ENCODE measurements at places on chromosomes 16 and 17.
A peak's percentile ranks its signal among the peaks of the same experiment; 100 is the strongest.

- DNase-seq, result no peak
Observed at GRCh38 chr16:69411064-69411985, 13.1 kb upstream of the CYB5B start.

- DNase-seq, result no peak
Observed at GRCh38 chr16:81094771-81095251, 1.4 kb downstream of the GCSH start.

GRCh38 chr16:14015948-14016347, 55.2 kb upstream of the MRTFB start:
- no peak for DNase-seq

- DNase-seq, result no peak
Observed at GRCh38 chr16:11619327-11619851, 32.7 kb upstream of the LITAF start.

- no peak for DNase-seq
Observed at GRCh38 chr16:1153480-1154160, 714 bp downstream of the CACNA1H start.

DNA sequence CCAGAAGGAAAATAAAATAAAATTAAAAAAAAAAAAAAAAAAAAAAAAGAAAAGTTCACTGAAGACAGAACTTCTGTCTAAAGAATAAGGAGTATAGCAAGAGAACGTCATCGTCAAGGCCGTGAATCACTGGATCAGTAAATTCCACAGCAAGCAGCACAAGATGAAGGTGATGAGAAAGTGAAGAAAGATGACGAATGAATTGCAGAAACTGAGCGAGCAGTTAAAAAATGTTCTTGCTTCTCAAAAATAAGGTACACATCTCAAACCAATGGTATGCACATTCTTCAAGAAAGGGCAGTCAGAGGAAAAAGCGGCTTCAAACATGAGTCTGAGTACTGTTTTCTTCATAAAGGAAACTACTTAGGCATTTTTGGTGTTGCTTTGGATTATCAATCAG, 104.7 kb downstream of the SMG6 start:
- DNase-seq, result no peak

DNA sequence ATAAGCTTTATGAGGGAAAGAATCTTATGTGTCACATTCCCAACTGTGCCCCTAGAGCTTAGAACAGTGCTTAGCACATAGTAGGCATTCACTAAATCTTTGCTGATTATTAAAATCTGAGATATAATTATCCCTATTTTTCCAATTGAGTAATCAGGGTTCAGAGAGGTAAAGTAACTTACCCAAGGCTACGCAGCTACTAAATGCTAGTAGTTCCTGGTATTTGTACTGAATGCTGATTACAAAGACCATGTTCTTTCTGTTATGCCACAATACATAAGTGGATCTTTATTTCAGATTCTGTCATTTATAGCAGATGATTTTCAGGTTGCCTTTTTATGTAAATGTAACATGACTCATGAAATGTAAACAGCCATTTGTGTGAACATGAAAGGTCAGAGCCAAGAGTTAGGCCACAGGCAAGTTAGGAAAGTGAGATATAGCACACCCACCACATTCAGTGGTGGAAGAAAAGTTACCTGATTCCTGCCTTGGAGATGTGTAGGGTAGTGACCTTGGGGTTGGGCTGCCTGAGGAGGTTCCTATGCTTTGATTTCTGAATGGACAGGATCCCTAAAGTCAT, 77.2 kb downstream of the FTO start:
- DNase-seq, result no peak

DNA sequence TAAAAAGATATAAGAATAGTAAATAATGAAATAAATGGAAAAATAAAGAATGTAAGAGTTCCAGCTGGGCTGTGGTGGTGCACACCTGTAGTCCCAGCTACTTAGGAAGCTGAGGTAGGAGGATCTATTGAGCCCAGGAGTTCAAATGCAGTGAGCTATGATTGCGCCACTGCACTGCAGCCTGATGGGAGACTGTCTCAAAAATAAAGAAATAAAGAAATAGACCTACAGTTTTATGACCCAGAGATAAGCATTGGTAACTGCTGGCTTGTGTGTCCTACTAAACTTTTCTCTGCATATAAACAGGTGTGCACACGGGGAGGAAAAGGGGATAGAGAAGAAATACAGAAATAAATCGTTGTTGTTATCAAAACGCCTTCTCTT, 7.8 kb upstream of the PDP2 start:
- no peak for DNase-seq

GRCh38 chr16:50393858-50394802, 25.3 kb upstream of the BRD7 start:
- DNase-seq, result no peak

DNA sequence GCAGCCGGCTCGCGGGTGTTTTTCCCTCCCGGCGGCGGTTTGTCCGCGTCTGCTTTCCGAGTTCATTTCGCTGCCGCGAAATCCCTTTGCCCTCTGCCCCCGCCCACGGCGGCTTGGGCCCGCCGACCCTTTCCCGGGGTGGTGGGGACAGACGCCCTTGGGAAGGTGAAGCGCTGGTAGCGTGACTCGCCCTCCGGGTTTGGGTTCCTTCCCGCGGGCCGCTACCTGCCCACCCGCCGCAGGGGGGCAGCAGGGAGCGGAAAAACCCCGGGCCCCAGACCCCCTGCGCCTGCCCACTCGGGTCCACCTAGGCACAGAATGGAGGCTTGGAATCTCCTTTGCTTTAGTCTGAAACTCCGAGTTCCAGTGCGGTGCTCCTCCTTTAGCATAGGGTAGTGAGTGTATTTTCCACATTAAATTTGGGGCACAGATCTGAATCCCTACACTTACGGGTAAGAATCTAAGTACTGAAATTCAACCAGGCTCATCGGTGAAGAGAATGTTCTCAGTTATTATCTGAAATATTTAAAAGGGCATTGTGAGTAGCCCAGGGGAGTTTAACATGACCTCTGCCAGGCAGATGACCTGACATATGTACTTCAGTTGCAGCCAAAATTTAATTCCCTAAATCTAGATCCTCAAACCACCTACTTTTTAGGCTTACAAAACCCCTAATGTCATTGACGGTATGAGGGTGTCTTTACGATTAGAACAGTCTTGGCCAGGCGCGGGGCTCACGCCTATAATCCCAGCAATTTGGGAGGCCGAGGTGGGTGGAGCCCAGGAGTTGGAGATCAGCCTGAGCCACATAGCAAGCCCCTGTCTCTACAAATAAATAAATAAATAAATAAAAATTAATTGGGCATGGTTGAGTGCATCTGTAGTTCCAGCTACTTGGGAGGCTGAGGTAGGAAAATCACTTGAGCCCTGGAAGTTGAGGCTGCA, 1.0 kb downstream of the NME2 start:
- DNase-seq, result no peak

GRCh38 chr17:164303-165235, 16.9 kb downstream of the DOC2B start:
- DNase-seq, result peak; percentile 23

GRCh38 chr16:71255721-71256120, 25.2 kb upstream of the HYDIN start:
- peak; percentile 3 for DNase-seq

DNA sequence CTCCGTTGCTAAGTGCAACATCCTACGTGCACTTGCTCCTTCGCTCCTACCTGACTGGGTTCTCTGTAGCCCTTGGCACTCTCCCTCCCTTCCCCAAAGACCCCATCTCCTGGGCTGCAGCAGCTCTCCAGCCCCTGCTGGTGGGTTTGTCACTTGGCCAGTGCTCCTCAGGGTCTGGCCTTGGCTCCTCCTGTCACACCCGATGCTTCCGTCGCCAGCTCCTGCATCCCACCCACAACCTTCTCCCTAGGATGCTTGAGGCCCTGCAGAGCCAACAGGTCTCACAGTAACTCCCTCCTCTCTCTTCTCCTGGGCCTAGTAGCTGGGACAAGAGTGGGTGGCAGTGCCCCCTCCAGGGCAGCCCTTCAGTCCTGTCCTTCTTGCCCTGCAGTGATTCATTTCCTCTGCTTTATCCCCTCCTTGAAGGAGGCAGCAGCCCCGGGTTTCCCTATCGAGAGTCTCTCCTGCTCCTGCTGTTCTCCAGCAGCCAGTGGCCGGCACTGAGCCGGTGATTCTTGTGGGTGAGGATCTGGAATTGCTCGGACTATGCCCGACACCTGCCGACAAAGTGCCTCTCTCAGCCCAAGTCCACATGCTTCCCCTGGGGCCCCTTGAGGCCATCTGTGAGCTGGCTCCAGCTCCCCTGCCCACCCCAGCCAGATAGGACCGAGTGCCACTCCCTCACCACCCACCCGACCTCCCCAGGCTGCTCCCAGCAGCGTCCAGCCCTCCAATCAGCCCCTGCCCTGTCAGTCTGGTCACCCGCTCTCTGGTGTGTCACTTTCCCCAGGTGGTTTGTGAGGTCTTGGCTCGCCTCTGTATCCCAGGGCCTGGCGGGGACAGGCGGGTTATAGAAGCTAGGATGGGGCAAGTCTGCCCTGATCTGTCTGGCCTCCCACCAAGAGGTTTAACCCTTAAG, 3.8 kb downstream of the LITAFD start:
- DNase-seq, result no peak

GRCh38 chr17:14206891-14207290, 29.8 kb downstream of the CDRT15 start:
- DNase-seq, result no peak

GRCh38 chr17:604765-605164, 109.9 kb downstream of the VPS53 start:
- DNase-seq, result no peak

- no peak for DNase-seq
Observed at GRCh38 chr17:76090517-76091129, 11.6 kb downstream of the ZACN start.

DNA sequence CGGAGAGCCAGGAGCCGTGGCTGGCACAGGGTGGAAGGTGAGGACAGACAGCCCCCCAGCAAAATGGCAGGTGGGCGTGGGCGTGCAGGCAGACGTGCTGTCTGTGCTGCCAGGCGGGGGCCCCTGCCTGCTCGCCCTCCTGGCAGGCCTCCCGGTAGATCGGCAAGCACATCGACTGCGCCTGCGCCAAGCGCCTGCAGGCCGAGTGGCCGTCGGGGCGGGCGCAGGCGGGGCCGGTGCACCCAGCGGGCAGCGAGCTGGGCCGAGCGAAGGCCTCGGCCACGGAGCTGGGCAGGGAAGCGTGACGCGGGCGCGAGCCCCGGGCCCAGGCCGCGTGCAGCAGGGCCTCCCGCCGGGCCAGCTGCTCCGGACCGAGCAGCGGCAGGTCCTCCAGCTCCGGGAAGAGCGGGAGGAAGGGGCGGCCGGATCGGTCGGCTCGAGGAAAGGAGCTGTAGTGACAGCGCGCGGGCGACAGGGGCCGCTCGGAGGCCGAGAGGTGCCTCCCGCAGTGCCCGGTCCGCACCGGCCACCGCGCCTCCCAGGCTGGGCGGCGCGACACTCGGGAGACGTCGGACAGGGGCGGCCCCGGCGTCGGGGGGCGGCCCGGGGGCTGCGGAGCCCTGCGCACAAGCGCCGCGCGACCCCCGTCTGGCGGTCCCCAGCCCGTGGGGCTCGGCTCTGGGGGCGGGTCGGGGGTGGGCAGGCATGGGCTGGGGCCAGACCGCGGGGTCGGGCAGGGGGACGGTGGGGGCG, 16.9 kb downstream of the GRIN2C start:
- peak; percentile 66 for DNase-seq

DNA sequence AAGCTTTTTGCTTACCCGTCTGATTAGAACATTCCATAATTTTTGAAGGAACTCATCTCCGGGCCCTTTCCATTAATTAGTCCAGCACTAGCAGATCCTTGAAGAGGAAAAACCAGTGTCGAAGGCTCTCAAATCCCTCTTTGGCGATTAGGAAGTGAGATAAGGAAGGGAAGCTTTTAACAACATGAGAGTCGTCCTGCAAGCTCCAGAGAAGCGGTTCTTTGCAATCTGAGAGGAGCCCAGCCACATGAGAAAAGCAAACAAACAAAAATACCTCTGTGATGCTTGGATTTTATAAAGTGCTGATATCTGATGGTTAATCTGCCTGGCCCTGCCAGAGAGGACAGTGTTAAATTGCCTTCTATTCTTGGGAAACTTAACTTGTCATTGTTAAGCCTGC, 339.8 kb upstream of the SALL1 start:
- no peak for DNase-seq

DNA sequence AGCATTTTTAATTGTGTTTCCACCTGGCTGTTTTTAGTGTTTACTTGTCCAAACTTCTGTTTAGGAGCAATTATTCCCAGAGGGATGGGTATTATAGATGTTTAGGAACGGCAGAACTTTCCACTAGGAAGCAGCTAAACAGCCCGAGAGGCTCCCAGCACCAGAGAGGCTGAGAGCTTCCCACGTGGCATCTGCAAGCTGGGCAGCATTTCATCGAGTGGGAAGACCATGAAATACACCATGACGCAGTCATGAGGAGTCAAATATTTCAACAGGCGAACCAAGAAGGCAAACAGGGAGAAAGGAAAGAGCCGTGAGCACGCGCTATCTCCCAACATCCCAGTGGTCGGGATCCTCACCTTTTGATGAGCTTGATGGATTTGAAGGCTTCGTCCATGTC, 24.1 kb downstream of the TMEM204 start:
- DNase-seq, result no peak

DNA sequence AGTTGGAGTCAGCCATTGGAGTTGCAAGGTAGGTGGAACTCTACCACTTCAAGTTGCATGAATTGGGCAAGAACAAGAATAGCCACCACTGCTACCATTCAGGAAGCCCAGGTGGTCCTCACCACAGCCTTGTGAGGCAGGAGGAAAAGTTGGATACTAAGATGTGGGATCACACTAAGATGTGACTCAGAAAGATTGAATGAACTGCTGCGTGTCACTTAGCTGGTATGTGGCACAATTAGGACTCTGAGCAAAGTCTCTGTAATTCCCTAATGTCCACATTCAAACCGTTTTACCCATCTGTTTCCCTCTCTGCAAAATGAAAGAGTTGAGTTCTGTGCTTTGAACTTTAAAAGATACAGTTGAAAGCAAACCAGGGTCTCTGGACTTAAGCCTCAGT, 44.7 kb upstream of the HS3ST3A1 start:
- no peak for DNase-seq

GRCh38 chr17:74332017-74332650, 6.1 kb downstream of the KIF19 start:
- no peak for DNase-seq

GRCh38 chr16:81841722-81842121, 62.6 kb downstream of the PLCG2 start:
- DNase-seq, result no peak

All from nucleus accumbens (tissue), 56 donors.